NB4 (cell line): ENCODE measurements at places on chromosomes 6 and 20.

DNA sequence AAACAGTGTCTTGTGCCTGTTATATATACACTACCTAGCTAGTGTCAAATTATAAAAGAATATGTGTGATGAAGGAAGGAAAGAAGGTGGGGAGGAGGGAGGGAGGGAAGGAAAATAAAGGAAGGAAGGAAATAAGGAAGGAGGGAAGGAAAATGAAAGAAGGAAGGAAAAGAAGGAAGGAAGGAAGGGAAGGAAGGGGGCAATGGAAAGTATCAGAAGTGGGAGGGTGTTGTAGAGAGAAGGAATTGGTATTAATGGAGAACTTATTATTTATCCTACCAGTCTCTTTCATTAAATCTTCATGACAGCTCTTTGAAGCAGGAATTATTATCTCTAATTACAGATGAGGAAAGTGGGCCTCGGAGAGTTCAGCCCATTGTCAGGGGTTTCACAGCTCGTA lies 202.4 kb downstream of the SAMD5 start:
- DNase-seq: no peak

- no peak for DNase-seq
Measured at GRCh38 chr20:62723351-62723750, 14.7 kb downstream of the NTSR1 start.

DNA sequence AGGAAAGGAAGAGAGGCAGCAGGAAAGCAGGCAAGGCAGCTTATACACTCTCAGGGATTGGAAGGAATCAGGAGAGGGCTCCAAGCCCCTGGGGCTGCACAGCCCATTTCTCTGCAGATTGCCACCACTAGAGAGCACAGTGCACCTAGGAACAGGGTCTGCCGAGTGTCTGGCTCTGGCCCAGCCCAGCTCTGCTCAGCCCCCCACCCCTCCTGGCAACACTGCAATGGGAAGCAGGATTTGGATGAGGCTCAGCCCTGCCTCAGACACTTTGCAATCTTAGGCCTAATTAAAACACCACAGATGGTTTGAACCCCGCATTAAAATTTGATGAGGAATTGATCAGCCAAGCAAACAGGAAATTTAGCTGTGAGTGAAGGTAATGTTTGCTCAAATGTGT lies 252.7 kb downstream of the DHX35 start:
- DNase-seq: no peak

DNA sequence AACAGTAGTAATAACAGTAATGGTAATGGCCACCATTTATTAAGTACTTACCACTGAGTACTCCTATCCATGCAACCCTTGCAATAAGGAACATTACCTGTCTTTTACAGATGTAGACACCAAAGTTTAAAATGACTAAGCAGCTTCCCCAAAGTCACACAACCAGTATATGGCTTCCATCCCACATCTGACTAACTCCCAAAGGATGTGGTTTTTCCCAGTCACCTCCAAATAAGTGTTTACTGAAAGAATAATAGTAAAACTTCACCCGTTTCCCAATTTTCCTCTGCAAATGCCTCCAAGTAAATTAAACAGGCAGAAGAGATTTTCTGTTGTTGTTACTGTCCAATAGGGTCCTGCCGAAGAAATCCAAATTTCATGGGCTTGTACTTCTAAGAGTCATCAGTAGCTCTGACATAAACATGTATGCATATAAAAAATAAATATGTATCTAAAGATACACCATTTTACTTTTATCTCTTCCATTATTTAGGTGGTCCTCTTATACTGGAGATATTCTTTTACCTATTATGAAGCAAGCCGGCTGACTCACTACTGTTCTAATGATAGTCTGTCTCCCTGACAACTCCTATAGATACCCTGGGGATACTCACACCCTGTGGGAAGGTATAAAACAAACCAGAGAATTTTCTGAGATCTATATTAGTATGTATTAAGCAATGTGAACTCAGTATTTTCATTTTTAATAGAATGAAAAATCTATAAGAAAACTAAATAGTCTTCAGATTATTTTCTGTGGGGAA lies 77.9 kb upstream of the ID4 start:
- no peak for DNase-seq

GRCh38 chr20:1204576-1204975 lies 1.3 kb downstream of the C20orf202 start:
- no peak for DNase-seq

- DNase-seq: no peak
Measured at GRCh38 chr6:19327661-19328060, 509.5 kb upstream of the ID4 start.

GRCh38 chr20:35166242-35166830 lies 5.5 kb upstream of the PROCR start:
- peak; percentile 33 for DNase-seq

DNA sequence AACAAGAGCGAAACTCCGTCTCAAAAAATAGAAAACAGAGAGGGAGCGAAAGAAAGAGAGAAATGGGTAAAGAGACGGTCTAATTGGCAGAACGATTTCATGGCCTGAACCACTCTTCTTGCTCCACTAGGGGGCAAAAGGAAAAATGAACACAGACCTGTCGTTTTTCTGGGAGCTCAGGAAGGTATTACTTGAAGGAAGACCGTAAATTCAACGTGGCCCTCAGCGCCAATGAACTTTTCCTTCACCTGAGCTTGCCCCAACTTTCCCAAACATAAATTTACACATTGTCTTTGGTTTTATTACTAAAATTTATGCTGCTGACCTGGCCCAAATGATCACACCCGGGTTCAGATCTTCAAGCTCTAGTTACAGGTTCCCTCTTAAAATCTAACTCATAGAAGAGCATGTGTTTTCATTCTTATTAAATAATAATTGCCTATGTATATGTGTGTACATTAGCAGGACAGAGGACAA lies 67.3 kb downstream of the ATP9A start:
- DNase-seq: peak; percentile 50

DNA sequence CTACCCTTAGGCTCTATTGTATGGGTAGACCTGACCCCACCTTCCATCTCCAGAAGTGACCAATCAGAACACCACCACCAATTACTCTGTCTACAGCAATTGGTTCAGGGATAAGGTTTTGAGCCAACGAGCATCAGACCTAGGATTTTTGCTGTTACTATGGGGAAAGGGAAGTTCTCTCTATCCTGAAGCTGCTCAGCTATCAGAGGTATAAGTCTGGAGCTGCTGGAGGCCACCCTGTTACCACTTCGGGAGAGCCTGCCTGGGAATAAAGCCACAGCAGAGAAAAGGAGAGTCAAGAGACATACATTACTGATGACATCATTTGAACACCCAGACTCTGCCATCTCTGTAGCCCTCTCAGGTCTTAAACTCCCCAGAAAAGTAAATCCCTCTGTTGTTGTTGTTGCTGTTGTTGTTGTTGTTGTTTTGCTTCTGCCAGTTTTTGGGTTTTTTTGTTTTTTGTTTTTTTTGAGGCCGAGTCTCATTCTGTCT lies 94.5 kb downstream of the PREX1 start:
- peak; percentile 56 for DNase-seq

GRCh38 chr6:36378243-36378920 lies 9.1 kb downstream of the ETV7 start:
- no peak for DNase-seq
